ENCODE measurements at places on chromosomes 1 and 21.

DNA sequence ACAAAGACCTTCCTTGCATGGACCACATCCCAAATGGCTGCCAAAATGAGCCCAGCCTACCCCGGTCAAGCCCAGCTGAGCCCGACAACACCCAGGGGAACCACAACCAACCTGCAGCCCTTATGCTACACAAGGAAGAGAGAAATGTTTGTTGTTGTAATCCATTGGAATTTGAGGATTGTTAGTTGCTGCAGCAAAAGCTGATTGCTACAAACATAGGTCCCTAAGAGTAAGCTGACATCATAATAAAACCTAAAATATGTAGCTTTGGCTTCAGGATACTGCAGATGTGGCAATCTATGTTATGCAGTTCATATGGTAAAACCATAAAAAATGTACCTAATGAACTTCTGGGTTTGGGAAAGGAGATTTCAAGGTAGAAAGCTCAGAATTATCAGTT lies 65.5 kb upstream of the DNAH14 start:
- no peak for DNase-seq

DNA sequence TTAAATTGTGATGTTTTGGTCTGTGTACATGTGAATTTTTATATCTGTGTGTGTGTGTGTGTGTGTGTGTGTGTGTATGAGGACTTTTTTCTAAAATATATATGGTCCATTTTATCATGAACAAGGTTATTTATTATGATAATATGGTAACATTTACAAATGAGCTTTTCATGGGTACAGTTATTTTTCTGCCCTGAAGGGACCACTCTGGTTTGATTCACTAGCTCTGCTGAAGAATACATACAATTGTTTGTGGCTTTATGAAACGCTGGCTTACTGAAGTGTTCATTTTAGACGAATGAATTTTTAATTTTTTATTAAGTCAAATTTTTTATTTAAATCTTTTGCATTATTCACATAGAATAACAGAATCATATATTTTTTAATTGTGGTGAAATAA lies 71.9 kb downstream of the SPATA46 start:
- DNase-seq = no peak

DNA sequence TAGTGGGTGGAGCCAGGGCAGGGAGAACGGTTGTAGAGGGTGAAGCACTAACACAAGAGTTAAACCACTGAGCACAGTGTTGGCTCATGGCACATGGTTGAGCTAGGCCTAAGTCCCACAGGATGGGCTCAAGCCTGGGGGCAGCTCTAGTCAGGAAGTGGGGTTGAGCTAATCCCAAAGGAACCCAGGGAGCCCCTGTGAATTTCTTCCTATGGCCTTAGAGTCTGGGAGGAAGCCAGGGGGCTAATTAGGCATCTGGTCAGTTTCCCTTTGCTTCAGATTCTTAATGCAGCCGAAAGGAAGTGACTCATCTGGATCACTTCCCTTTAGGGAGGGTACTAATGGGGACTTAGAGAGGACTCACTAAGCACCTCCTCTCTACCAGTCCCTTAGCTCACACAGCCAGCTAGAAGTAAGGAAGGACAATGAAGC lies 10.1 kb downstream of the CFAP45 start:
- no peak for DNase-seq

DNA sequence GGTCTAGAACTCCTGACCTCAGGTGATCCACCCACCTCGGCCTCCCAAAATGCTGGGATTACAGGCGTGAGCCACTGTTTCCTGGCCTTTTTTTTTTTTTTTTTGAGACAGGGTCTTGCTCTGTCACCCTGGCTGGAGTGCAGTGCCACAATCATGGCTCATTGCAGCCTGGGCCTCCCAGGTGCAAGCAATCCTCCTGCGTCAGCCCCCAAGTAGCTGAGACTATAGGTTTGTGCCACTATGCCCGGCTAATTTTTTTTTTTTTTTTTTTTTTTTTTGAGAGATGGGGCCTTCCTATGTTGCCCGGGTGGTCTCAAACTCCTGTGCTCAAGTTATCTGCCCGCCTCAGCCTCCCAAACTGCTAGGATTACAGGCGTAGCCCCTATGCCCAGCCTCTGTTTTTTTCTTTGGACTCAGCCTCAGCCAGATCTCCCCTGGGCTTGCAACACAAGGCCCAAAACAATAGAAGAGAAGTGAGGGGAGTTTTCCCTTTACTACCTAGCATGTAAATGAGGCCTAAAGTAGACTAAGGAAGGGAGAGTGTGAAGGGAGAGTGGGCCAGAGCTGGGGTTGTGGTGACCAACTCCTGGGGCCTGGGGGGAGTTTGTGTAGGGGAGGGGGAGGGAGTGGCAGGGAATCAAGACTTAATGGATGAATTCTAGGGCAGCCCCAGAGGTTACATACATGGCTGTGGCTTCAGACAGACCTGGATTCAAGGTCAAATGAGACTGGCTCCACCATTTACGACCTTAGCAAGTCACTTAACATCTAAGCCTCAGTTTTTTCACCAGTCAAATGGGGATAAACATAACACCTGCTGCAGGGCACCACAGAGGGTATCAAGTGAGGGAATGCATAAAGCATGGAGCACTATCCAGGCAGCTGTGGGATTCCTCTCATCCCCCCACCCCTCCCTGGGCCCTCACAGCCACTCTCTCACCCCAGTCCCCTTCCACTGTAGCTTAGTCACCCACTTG lies 1.6 kb upstream of the CD52 start:
- no peak for DNase-seq

GRCh38 chr1:156293098-156293434 lies 2.4 kb downstream of the GLMP start:
- no peak for DNase-seq

DNA sequence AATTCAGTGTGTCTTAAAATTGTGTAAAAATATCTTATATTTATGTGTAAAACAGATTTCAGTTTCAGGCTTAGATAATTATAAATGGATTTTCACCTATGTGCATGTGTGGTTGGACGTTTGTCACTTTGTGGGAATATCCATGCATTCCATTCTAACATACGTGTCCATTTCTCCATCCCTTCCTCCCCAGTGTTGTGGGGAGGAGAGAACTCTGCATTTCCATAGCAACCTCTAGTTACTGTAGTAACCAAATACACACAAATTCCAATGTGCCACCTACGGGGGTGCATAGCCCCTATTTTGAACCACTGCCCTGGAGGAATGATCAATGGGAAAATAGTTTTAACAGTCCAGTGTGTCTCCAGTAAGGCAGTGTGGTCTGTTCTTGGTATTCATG lies 79.0 kb downstream of the RASAL2 start:
- no peak for DNase-seq

DNA sequence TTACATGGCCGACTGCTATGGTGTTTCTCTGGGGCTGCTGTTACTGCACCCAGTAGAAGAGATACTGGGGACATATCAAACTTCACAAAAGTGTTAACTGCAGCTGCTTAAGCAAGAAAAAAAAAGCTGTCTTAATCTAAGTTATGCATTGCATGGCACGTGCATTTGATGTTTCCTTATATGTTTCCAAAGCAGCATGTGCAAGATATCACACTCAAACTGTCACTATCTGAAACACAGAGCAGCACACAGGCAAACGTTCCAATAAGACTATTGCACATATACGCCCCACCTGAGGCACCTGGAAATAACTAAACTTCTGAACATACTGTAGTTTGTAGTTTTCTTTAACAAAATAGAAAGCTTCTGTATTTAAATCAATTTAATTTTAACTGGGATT lies 671.4 kb upstream of the ADGRL2 start:
- no peak for DNase-seq

- no peak for DNase-seq
Measured at GRCh38 chr1:162360874-162361260, 15.8 kb downstream of the SPATA46 start.

DNA sequence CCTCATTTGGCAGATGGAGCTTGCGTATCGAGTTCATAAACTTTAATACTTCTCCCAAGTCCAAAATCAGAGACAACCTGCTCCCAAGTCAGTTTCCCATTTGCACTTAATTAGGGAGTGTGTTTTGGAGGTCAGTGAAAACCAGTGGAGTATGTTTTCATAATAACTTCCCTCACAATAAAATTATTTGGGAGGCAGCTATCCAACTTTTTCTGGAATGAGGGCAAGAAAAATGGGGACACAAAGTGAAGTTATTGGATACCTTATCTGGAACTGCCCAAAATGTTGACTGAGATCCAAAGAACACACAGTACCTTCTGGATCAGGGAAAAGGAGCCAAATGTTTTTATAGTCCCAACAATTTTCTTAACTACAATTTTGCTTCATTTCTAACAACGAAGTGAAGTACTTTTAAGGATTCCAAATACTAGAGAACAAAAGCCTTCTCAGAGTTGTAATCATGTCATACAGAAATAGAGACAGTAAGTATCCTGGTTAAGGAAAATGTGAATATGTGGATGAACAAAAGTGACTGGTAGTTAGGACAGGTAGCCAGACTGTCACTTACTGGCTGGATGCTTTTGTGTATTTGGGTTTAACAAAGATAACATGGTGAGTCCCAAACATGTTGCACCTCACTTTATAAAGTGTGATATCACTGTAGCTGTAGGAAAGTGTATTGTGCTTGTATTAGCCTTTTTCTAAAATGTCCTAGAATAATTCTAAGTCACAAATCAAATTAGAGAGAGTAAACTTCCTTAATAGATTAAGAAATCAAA lies 325.0 kb downstream of the HLX start:
- no peak for DNase-seq

DNA sequence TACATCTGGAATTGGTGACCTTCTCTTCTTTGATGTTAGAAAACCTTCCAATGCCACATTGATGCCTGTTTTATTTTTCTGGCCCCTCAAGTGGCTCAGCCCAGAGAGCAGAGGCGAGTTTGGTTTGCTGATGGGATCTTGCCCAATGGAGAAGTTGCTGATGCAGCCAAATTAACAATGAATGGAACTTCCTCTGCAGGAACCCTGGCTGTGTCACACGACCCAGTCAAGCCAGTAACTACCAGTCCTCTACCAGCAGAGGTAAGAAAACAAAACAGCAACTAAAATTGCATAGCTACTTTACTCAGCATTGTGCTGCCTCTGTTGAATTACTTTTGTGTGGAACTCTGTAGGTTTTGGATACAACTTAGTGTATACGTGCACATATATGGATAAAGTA lies 97.6 kb downstream of the CC2D1B start:
- DNase-seq = no peak

GRCh38 chr1:92743221-92743620 lies 41.7 kb downstream of the EVI5 start:
- DNase-seq = no peak

DNA sequence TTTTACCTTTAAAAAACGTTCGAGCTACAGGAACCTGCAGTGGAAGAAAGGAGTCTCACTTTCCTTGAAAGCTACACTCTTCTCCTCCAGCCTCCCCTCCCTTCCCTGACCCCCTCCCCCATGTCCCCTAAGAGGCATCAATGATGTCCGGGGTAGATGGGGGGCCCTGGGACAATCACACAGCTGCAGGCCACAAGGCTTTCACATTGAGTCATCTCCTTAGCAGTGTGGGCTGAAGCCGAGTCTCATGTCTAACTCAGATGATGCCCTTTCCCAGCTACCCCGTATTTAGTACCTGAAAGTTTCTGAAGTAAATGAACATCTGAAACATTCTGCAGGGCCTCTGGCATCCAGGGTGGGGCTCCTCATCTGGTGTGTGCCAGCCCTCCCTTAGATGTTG lies 6.3 kb upstream of the GPR25 start:
- DNase-seq = peak; percentile 73

- no peak for DNase-seq
Measured at GRCh38 chr1:107739201-107739600, 225.8 kb downstream of the VAV3 start.

DNA sequence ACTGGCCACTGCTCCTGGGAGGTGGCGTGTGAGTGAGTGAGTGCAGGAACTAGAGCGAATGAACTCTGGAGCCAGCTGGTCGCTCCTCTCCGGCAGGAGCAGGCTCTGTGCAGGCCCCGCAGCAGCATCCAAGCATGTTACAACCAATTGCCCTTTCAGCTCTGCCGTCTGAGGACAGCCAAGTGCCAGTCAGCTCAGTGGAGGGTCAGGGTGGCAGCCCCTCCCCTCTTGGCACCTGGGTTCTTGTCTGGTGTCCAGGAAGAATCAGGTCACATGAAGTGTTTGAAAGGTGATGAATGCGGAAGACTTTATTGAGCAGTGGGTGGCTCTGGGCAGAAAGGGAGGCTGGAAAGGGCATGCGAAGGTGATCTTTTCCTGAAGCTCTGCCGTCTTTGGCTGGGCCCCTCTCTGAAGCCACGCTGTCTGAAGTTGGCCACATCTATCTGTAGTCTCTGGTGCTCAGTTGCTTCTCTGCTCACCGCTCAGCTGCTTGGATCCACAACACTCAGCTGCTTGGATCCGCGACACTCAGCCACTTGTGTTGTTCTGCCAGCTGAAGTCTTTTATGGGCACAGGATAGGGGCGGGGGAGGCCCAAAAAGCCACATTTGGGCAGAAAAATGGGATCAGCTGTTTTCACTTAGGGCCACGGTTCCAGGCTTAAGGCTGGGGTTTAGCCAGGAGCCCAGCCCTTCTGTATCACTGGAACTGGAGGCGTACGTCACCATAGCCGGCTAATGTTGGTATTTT lies 139.8 kb downstream of the ADSS2 start:
- DNase-seq = no peak

GRCh38 chr1:79295967-79296366 lies 289.4 kb upstream of the ADGRL4 start:
- no peak for DNase-seq

GRCh38 chr21:30443226-30443625 lies 3.2 kb downstream of the KRTAP15-1 start:
- no peak for DNase-seq

DNA sequence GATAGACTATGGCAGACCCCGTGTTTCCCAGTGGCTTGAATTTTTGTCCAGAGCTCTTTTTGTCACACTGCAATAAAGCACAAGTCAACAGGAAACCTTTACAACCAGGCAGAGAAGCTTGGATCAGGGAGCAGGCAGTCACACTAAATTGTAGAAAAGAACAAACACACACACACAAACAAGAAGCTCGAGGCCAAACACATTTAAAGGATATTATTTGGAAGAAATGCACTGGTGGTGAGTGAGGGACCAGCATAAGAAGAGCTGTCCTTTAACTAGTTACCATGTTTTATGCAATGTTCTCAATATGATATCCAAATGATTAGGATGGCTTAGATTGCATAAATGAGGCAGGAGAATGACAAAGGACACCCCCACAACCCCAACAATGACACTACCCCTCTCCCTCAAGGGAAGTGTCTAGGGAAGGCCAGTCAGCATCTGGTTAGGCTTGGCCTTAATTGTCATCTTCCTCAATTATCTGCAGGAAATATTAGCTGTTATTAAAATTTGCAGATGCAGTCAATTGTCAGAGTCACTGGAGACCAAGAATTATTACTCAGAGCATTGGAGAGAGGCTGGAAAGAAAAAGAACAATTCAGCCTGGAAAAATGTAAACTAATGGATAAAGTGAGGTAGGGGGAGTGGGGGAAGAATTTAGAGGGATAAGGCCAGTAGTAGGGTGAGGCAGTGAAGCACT lies 35.3 kb downstream of the DDR2 start:
- DNase-seq = no peak

- no peak for DNase-seq
Measured at GRCh38 chr1:229114850-229115365, 156.0 kb upstream of the RAB4A start.

GRCh38 chr1:173097001-173097400 lies 46.3 kb upstream of the TNFSF18 start:
- DNase-seq = no peak
